ENCODE measurements at places on chromosomes 5 and 9.

DNA sequence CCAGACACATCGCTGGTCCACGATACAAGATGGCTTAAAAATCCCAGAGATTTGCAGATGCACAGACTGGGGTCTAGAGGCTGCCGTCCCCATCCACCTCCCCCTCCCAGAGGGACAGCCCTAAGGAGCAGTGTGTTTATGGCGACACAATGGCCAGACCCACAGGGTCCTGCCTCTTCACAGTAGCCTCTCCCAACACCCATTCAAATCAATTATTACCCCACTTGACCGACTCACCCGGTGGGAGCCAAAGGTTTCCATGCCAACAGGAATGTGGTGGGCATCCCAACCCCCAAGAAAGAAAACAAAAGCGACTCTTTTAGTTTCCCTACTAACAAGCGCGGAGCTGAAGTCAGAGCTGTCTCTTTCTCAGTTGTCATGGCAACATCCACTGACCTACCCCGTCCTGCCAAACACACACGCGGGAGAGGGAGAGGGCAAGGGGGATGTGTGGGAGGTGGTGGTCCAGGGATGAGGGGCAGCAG is 209.0 kb downstream of the TTLL11 start:
- DNase-seq: no peak

GRCh38 chr5:133340822-133341221 is 271.5 kb downstream of the FSTL4 start:
- no peak for DNase-seq

DNA sequence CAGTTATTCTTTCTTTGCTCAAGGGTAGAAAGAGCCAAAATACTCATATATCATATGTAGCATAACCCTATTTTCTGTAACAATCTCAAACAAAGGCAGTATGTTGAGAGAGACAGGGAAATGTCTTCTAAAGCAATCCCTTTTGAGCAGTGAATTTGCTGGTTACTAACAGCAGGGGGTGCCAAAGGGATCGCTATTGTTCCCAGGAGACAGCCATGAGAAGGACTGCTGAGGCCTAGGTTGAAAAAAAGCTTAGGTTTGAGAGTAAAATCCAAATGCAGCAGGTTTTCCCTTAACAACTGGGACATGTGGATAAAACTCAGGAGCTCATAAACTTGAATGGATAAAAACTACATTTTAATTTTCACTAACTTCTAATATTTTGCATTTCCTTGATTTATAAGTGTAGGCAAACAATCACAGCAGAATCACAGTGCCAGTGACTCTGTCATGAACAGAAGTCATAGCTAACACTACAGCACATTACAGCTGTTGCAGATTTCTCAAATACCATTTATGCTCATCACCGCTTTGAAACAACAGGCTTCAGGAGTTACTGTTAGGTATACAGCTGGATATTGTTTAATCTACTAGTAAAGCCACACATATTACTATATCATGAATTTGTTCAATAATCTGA is 148.4 kb downstream of the MAPKAP1 start:
- DNase-seq: no peak

DNA sequence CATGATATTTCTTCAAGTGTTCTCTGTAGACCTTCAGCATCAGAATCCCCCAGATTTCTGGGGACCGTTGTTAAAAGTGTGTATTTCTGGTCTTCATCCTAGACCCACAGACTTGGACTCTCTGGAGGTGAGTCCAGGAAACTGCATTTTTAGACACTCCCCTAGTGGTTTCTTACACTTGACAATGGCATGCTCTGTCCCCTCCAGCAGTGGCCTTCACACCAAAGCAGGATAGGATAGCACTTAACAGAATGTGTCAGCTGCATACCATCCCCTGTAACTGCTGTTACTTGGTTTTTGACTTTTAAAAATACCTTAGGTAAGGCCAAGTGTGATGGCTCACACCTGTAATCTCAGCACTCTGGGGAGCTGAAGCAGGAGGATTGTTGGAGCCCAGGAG is 20.8 kb downstream of the CDO1 start:
- DNase-seq: no peak

DNA sequence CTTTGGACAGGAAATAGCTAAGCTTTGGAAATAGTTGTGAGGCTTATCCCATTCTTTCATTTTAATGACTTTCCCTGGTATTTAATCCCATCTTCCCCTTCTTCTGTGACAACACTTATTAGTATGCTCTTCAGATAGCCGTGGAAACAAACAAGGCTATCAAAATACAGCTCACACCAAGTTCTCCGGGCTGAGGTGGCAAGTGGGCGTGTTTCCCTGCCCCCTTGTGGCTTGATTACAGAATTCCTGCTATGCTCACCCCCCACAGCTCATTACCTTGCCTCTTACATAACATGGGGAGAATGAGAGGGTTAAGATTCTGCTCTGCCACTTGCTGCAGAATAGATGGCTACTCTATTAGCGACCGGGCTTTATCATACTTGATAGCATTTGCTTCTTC is 437.1 kb upstream of the TLE4 start:
- no peak for DNase-seq

Measured in NCI-H2081 treated with DMSO at 0.1 percent for 48 hours (cell line).